ENCODE measurements at places on chromosomes 5 and 9.

- DNase-seq: no peak
These were observed 154.5 kb downstream of the TARS1 start for GRCh38 chr5:33595303-33595702.

DNA sequence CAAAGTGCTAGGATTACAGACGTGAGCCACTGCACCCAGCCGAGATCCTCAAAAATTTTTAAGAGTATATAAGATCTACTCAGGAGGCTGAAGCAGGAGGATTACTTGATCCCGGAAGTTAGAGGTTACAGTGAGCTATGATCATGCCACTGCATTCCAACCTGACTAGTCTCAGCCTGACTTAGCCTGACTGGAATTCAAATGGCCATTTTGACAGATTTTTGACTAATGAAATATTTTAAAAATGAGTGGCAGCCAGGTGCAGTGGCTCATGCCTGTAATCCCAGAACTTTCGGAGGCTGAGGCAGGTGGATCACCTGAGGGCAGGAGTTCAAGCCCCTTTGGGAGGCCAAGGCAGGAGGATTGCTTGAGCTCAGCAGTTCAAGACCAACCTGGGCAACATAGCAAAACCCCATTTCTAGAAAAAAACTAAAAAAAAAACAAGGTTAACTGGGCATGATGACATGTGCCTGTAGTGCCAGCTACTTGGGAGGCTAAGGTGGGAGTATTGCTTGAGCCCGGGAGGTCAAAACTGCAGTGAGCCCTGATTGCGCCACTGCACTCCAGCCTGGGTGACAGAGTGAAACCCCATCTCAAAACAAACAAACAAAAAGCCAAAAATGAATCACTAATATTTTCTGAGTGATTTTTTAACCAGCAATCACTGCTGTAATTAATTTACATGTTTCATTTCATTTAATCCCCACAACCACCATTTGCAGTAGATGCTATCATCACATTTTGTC is 16.6 kb downstream of the ATOX1 start:
- DNase-seq: no peak

GRCh38 chr9:99058964-99059921 is 45.7 kb upstream of the TGFBR1 start:
- DNase-seq: no peak

- DNase-seq: no peak
These were observed 142.2 kb upstream of the RANBP3L start for GRCh38 chr5:36443941-36444340.

- DNase-seq: no peak
These were observed 83.2 kb downstream of the CDH9 start for GRCh38 chr5:26955161-26955560.

DNA sequence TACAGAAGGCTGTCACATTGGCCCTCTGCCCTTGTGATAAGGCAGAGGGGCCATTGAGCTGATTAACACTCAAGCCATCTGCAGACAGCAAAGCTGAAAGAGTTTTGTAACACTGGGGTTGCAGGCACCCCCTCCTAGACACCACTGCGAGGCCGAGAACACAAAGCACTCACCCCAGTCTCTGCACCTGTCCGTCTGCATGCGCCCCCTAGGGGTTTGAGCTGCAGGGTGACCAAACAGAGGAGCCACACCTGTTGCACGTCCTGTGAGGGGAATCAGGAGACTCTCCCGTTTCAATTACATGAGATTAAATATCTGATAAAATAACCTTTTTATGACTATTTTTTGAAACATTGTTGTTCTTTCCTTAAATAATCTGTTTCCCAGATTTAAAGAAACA is 1180.4 kb downstream of the CDH9 start:
- DNase-seq: peak; percentile 36

GRCh38 chr9:629146-629545 is 212.4 kb upstream of the DMRT1 start:
- DNase-seq: no peak

- no peak for DNase-seq
These were observed 32.7 kb downstream of the ZFAND5 start for GRCh38 chr9:72332351-72332750.

- no peak for DNase-seq
These were observed 18.6 kb upstream of the SPATA31D1 start for GRCh38 chr9:81969971-81970370.

DNA sequence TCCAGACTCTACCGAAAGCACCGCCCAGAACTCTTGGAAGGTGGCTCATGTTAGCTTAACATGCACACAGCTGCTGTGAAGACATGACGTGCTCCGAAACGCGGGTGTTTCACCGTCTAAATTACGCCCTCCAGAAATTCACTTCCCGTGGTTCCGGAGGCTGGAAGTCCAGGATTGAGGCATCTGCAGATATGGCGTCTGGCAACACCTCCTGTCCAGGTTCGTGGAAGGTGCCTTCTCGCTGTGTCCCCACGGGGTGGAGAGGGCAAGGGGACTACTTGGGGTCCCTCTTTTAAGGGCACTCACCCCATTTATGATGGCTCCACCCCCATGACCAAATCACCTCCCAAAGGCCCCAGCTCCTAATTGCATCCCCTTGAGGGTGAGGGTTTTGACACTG is 348.0 kb upstream of the IRX2 start:
- no peak for DNase-seq

DNA sequence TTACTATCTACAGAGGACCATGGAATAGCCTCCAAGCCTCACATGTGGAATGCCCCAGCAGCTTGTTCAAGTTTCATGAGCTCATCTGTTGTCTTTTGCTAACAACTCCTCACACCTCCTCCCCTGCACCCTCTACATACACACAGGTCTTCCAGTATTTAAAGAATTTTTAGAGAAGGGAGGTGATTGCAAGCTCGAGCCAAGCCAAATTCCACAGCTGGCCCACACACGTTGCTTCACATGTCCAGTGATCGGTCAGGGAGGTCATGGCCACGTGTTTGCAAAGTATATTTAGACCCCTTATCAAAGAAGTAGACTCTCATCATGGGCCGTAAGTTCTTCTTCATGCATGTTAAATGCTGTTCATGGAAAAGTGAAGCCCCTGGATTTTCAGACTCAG is 281.7 kb downstream of the OSTF1 start:
- no peak for DNase-seq

DNA sequence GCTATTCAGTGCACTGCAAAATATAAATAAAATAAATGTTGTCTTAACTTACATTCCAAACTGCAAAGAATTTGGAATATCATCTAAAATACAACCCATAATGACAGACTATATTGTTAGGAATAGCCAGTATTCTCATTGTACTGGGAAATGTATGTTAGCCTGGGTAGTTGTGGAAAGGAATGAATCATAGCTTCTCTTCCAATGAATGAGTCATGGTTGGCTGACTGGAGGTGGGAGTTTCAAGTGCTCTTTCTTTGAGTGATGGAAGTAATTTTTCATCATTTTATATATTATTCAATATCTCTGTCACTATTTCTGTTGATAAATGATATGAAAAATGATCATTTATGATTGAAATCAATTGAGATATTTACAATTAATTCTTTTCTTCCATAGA is 158.6 kb upstream of the ARRDC3 start:
- DNase-seq: peak; percentile 62

DNA sequence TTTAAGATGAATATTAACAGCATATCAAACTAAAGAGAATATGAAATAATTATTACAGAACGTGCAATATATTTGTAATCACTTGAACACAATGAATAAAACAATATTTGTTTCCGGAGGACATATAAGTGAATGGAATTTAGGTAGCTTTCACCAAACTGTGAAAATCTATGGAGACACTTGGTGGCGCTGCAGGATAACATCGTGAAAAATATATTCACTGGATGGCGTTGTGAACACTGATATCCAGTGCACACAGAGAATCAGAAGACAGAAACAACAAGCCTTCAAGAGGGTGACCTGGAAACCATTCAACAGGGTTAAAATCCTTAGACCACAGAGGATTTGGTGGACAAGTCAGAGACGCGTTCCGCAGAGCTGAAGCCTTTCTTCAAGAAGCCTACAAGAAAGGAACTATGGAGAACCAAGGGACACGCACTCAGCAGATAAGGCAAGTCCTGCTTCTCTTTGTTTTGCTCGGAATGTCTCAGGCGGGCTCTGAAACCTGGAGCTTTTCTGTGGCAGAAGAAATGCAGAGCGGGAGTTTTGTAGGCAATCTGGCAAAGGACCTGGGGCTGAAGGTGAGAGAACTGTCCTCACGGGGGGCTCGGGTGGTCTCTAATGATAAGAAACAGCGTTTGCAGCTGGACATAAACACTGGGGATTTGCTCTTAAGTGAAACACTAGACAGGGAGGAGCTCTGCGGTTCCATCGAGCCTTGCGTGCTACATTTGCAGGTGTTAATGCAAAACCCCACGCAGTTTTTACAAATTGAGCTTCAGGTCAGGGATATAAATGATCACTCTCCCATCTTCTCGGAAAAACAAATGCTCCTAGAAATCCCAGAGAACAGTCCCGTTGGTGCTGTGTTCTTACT is at the start of gene PCDHB11:
PCDHB11 (plus strand) TSS at position 269 of the 877 bp plus-strand sequence; CDS start at position 417, 148 bp downstream.
- peak; percentile 62 for DNase-seq

- DNase-seq: no peak
These were observed 19.3 kb downstream of the RASEF start for GRCh38 chr9:83043597-83043996.

- DNase-seq: no peak
These were observed 5.8 kb downstream of the HNRNPAB start for GRCh38 chr5:178210073-178210535.

- no peak for DNase-seq
These were observed 39.1 kb downstream of the G3BP1 start for GRCh38 chr5:151810897-151811296.

- no peak for DNase-seq
These were observed 12.5 kb downstream of the ERCC6L2 start for GRCh38 chr9:95887926-95888497.

GRCh38 chr5:62432621-62433064 is 20.1 kb downstream of the IPO11 start:
- DNase-seq: no peak

- peak; percentile 65 for DNase-seq
These were observed 34.5 kb upstream of the SLC46A2 start for GRCh38 chr9:112925058-112925641.

DNA sequence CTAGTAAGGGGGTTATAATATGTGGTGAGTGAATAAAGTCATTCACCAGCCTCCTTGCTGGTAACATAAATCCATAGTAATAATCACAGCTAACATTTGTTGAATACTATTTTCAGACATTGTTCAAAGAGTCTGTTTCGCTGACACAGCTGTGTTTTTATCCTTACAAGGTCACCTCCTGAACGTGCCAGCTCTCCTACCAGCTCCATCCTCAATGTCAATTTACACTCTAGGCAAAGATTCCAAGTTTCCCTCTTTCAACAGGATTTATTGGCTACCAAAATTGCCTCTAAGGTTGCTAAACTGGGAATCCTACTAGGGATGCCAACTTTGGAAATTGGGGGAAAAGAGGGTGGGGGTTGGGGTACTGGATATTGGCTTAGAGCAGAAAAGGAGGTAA is 30.7 kb upstream of the SMC5 start:
- DNase-seq: no peak

DNA sequence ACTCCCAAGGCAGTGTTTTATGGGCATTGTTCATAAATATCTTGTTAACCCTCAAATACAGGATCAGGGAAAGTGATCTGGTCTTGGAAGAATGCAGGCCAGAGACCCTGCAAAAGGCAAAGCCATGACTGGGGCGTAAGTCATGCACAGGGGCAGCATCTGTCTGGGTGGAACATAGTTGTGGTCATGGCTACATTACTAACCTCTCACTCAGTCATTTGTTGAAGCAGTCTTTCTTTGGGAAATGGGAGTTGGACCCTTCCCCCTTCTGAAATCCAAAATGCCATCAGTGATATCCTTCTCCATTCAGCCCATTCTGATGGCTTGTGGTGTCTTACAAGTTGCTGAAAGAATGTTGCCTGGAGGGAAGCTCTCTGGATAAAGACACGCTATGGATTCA is 68.1 kb downstream of the GDNF start:
- DNase-seq: no peak

DNA sequence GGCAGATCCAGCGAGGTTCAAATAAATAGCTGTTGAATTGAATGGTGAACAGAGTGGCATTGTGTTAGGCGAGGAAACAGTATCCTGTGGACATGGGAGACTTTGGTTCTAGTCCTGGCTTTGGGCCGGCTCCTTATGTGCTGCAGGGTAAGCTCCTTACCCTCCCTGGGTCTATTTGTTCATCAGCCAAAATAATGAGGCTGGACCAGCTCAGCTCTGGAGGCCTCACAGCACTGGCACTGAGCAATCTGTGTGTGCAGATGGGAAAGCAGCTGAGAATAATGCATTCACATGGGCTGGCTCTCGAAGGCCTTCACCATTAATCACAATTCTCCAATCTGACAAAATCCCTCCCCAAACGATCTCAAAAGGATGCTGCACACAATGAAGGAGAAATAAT is 81.9 kb downstream of the APBA1 start:
- no peak for DNase-seq

GRCh38 chr9:134371731-134372130 is 45.5 kb downstream of the RXRA start:
- DNase-seq: no peak
